ENCODE measurements at places on chromosomes 6 and 20.

GRCh38 chr20:57509665-57510237, 15.2 kb downstream of the CTCFL start:
- H3K27ac ChIP-seq: no peak overlapping the region
- peaks cover 55% of the 10 kb centered on the region for H3K27me3 ChIP-seq
- no peaks in the 10 kb centered on the region for H3K36me3 ChIP-seq
- DNase-seq: peak; percentile 77
- no peaks in the 10 kb centered on the region for H3K4me1 ChIP-seq
- no peak overlapping the region for H3K4me3 ChIP-seq

DNA sequence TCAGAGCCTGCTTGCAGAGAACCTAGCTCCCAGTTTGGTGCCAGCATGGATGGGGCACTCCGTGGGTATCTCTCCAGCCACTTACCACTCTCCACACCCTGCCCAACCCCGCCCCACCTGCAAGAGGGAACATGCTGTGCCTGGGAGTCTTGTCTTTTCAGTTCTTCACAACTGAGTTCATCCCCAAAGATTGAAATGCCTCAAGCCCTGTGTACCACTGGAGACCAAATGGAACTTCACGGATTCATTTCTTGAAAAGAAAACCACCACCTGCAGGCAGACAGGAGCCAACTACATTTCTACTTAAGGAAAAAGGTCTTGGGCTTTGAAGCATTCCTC, 50.1 kb downstream of the TRERF1 start:
- H3K27ac ChIP-seq: no peak overlapping the region
- no peaks in the 10 kb centered on the region for H3K27me3 ChIP-seq
- H3K36me3 ChIP-seq: no peaks in the 10 kb centered on the region

DNA sequence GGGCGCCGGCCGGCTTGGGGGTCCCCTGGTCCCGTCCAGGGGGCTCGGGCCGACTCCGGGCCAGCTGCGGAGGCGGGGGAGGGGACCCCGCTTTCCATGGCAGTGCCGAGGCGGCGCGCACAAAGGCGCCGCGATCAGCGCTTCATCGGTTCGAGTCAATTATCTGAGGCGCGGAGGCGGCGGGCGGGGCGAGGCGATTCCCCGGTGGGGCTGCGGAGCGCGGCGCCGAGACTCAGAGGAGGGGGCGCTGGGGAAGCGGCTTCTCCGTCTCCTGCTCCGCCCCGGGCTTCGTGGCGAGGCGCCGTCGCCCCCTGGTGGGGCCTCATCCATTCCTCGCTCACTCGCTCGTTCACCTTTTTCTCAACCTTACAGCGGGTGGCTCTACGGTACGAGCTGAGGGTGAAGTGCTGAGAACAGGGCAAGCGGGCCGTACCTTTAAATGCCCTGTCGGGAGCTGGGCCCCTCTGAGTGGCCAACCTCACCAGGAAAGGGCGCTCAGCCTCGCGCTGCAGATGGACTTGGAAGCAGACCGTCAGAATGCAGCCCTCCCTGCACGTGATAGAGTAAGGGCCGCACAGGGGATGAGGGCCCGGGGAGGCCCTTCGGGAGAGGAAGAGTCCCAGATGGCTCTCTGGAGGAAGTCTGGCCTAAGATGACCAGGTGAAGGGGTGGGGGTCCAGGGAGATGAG, 39.9 kb downstream of the SLC52A3 start:
- H3K4me3 ChIP-seq: peak overlapping the region; percentile 50
- H3K4me1 ChIP-seq: no peaks in the 10 kb centered on the region
- no peak overlapping the region for H3K27ac ChIP-seq
- peaks cover 56% of the 10 kb centered on the region for H3K27me3 ChIP-seq

- H3K27me3 ChIP-seq: peaks cover 79% of the 10 kb centered on the region
- H3K4me1 ChIP-seq: peaks cover 12% of the 10 kb centered on the region
- peaks cover 6% of the 10 kb centered on the region for H3K36me3 ChIP-seq
- H3K27ac ChIP-seq: no peak overlapping the region
- DNase-seq: no peak
These were observed 52.7 kb downstream of the EBF4 start for GRCh38 chr20:2745060-2745910.

GRCh38 chr6:144896289-144896688, 611.2 kb downstream of the UTRN start:
- DNase-seq: no peak
- H3K27me3 ChIP-seq: no peaks in the 10 kb centered on the region
- no peaks in the 10 kb centered on the region for H3K36me3 ChIP-seq
- peaks cover 33% of the 10 kb centered on the region for H3K4me1 ChIP-seq
- H3K4me3 ChIP-seq: no peak overlapping the region
- H3K27ac ChIP-seq: peak overlapping the region; percentile 25

DNA sequence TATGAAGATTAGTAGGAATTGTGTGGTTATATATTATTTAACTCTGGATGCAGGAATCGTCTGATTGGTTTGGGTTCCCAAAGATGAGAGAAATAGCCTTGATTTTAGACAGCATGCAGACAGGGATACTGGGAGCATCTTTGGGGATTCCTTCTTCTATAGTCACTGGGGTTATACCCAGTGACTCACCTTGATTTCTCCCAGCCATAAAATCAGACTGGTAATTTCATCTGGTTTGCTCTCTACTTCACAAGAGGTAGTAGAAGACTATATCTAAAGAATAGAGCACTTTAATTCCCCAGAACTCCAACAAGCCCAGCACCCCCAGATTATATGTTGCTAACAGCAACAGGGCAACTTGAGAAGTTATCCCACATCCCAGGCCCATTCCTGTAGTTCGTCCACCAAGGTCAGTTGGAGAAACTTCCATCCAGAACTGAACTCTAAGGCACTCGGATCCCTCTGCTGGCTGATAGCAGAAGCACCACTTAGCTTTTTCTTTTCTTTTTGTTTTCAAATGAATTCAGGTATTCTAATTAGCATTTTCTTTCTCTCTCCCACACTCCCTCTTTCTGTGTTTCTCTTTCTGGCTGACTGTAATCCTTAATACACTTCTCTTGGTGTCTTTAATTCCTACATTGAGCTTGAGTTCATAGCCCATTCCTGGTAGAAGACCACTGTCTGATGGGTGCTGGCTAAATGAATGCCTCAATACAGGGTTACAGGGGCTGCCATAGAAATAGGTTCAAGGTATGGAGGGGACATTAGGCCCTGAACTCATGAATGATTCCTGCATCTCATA, 20.4 kb upstream of the EFHC1 start:
- H3K4me3 ChIP-seq: no peak overlapping the region
- H3K4me1 ChIP-seq: peaks cover 36% of the 10 kb centered on the region
- peak; percentile 45 for DNase-seq

DNA sequence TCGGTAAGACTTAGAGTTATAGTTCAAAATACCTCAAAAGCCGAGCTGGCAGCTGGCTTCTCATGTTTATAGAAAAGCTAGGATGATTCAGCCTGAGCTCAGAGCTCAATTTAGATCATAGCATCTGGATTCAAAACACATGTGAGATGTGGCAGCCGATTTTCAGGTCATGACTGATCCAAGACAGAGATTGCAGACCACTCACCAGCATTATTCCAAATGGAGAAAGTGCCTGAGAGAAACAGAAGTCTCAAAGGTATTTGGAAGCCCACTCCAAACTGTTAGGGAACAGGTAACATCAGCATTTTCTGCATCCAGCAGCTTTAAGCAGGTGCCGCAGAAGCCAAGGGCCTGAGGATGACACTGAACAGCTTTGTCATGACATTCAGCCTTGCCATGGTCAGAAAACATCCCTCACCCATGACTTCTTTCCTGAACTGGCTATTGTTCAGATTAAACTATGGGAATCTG, 102.2 kb downstream of the BACH2 start:
- H3K27me3 ChIP-seq: no peaks in the 10 kb centered on the region
- no peak overlapping the region for H3K4me3 ChIP-seq
- H3K4me1 ChIP-seq: no peaks in the 10 kb centered on the region

DNA sequence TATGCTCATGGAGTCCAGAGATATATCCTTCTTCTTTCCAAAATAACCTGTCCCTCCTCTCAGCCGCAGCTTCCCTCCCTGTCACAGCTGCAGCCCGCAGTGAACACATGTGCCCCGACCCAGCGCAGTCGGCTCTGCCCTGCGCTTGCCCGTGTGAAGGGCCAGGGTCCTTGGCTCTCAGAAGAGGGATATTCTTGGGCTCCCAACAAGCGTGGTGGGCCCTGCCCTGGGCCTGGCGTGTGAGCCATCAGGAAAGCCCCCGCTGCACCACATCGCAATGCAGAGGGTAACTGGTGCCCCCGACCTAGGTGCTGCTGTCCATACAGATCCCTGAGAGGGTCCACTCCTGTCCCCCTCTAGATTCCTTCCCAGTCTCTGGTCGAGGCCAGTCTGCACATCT, 65.2 kb downstream of the SSR1 start:
- no peak overlapping the region for H3K27ac ChIP-seq
- no peaks in the 10 kb centered on the region for H3K27me3 ChIP-seq
- H3K36me3 ChIP-seq: peaks cover 22% of the 10 kb centered on the region
- no peak overlapping the region for H3K4me3 ChIP-seq
- DNase-seq: no peak

DNA sequence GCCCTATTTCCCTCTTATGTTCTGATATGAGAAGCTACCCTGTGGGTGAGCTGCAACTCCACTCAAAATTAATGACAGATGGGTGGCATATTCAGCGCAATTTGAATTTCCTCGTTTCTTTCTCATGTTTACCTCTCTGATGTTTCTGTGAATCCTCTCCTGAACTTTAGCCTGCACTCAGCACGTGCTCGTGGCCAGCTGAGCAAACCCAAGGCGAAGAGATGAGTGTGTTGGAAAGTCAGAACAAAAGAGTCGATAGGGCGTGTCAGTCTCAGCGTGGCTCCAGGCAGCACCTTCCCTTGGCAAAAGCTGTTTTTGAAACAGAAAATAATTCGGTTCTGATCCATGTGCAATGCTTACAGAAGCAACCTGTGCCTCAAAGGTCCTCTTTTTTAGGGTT, 226.1 kb upstream of the GMDS start:
- DNase-seq: no peak
- H3K36me3 ChIP-seq: no peaks in the 10 kb centered on the region
- H3K4me1 ChIP-seq: peaks cover 5% of the 10 kb centered on the region
- no peak overlapping the region for H3K4me3 ChIP-seq
- H3K27me3 ChIP-seq: peaks cover 20% of the 10 kb centered on the region

GRCh38 chr6:38671885-38672467, 31.0 kb downstream of the GLO1 start:
- H3K27me3 ChIP-seq: no peaks in the 10 kb centered on the region
- no peak overlapping the region for H3K4me3 ChIP-seq
- DNase-seq: peak; percentile 46

DNA sequence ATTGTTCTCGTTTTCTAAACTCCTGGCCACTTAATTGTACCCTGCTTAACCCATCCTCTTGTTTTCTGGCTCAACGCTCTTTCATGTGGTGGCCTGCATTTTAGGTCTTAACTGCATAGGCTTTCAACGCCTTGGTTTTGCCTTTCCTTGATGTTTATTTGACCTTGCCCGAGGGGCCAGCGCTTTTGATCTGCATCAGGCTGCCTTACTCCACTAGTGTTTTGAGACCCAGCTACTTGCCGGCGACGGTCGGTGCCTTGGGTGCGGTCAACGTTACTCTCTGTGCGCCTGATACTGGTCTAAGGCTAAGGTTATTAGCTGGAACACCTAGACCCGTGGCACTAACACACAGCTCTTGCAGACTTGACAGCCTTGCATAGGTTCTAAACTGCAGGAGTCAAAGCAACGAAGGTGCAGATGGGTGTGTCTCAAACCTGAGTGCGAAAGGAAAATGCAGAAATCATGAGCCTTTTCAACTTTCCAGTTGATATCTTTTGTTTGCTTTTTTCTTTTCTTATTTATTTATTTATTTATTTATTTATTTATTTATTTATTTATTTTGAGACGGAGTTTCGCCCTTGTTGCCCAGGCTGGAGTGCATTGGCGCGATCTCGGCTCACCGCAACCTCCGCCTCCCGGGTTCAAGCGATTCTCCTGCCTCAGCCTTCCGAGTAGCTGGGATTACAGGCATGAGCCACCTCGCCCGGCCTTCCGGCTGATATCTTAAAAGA, 138.8 kb downstream of the HFE start:
- H3K27ac ChIP-seq: no peak overlapping the region
- H3K4me1 ChIP-seq: peaks cover 8% of the 10 kb centered on the region
- no peak overlapping the region for H3K4me3 ChIP-seq
- no peak for DNase-seq
- no peaks in the 10 kb centered on the region for H3K27me3 ChIP-seq

- no peak overlapping the region for H3K4me3 ChIP-seq
- peak overlapping the region; percentile 35 for H3K27ac ChIP-seq
- H3K4me1 ChIP-seq: no peaks in the 10 kb centered on the region
- no peak for DNase-seq
These were observed 15.0 kb downstream of the PPP1R10 start for GRCh38 chr6:30601815-30602641.

- DNase-seq: no peak
- H3K27ac ChIP-seq: no peak within 1 kb of the TSS
- H3K4me3 ChIP-seq: no peak within 1 kb of the TSS
- H3K4me1 ChIP-seq: peaks cover 1% of the 10 kb centered on the region
These were observed at the start of gene SPINT4 for GRCh38 chr20:45722047-45722446. Gene SPINT4, plus strand, starts transcription at chr20:45722347. Its CDS starts 21 bp downstream, at chr20:45722368.

GRCh38 chr20:1293641-1294379, 27.7 kb downstream of the SNPH start:
- peaks cover 19% of the 10 kb centered on the region for H3K27me3 ChIP-seq
- DNase-seq: no peak
- peaks cover 6% of the 10 kb centered on the region for H3K36me3 ChIP-seq
- H3K4me1 ChIP-seq: no peaks in the 10 kb centered on the region

GRCh38 chr6:13012296-13012695, 295.7 kb downstream of the PHACTR1 start:
- H3K27me3 ChIP-seq: peaks cover 96% of the 10 kb centered on the region
- H3K36me3 ChIP-seq: no peaks in the 10 kb centered on the region
- no peak for DNase-seq
- no peaks in the 10 kb centered on the region for H3K4me1 ChIP-seq
- H3K27ac ChIP-seq: no peak overlapping the region
